Stimulated activated CD4-positive, alpha-beta T cell treated with anti-CD3 and anti-CD28 coated beads, Interleukin-1b, Interleukin-23, amount 100 ng/mL, for 1 hour (primary cell): ENCODE measurements at places on chromosomes 7 and 10.

DNA sequence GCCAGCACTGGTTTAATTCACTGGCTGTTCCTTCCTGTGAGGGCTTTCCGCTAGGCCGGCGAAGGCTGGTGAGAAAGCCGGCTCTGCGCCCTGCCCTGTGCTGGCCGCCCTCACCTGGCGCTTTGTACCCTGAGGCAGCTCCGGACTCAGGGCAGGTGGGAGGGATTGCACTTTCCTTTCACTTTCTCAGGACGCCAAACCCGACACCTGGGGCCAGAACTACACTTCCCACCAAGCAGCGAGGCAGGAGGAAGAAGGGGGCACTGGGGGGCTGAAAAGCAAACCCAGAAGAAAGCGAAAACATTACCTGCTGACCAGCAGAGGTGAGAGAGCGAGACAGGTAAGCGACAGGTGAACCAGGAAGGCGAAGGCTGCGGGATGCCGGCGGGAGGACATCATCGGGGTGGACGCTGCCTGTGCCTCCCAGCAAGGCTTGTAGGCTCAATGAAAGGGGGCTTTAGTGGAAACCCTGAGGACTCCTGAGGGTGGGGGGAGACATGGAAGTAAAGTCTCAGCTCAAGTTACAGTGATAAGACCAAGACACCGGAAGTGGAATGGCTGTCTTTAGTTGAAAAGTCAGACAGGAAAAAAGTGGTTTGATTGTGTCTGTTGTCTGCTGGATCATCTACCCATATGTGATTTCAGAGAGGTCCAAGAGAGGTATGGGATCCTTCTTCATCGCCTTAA is at the start of gene RAB19:
Gene RAB19 (plus strand): TSS at position 181 of the 687 bp plus-strand sequence. CDS start 3,589 bp downstream, outside the sequence.
- peak; percentile 6 for DNase-seq

DNA sequence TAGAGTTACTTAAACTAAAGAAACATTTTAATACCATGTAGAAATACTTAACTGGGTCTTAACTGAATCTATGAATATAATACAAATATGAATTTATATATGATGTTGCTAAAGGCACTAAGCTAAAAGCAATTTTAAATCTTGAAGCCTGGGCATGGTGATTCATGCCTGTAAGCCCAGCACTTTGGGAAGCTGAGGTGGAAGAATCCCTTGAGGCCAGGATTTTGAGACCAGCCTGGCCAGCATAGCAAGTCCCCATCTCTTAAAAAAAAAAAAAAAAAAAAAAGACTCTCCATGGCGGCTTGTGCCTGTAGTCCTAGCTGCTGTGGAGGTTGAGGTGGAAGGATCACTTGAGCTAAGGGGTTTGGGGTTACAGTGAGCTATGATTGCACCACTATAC is 95.3 kb downstream of the CCSER2 start:
- no peak for DNase-seq

- no peak for DNase-seq
These were observed 95.6 kb downstream of the GRB10 start for GRCh38 chr7:50687096-50687495.

- DNase-seq, result no peak
These were observed 159.4 kb upstream of the CDK1 start for GRCh38 chr10:60618861-60619260.

DNA sequence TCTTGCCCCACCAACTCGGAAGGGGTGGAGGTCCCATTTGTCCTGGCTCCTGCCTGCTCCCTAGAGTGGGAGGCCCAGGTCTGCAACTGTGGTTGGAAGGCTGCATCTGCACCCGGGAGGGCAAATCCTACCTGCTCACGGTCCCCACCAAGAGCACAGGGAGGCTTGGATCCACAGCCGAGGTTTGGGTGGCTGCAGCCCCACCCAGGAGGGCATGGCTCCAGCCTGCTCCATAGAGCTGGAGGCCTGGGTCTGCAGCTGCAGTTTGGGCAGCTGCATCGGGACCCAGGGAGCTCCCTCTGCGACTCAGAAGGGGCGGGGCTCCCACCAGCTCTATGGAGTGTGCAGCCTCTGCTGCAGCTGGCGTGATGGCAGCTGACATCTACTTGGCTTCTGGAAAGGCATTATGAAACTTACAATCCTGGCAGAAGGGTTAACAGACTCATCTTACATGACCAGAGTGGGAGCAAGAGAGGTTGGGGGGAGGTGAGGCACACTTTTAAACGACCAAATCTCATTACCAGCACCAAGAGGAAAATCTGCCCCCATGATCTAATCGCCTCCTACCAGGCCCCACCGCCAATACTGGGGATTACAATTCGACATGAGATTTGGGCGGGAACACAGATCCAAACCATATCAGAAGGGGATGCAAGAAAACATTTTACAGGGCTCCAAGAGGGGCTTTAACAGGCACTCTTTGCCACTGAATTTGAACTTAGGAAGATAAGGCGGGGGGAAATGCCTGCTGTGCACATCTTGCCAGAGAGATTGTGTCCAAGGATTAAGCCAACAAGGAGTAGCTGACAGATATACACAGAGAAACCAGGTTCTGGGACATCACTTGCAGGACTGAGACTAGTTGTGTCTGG is 8.2 kb upstream of the BLVRA start:
- no peak for DNase-seq

GRCh38 chr7:118183428-118183785 is 557 bp upstream of the LSM8 start:
- DNase-seq, result peak; percentile 1
